ENCODE measurements at places on chromosomes 11 and 22.

DNA sequence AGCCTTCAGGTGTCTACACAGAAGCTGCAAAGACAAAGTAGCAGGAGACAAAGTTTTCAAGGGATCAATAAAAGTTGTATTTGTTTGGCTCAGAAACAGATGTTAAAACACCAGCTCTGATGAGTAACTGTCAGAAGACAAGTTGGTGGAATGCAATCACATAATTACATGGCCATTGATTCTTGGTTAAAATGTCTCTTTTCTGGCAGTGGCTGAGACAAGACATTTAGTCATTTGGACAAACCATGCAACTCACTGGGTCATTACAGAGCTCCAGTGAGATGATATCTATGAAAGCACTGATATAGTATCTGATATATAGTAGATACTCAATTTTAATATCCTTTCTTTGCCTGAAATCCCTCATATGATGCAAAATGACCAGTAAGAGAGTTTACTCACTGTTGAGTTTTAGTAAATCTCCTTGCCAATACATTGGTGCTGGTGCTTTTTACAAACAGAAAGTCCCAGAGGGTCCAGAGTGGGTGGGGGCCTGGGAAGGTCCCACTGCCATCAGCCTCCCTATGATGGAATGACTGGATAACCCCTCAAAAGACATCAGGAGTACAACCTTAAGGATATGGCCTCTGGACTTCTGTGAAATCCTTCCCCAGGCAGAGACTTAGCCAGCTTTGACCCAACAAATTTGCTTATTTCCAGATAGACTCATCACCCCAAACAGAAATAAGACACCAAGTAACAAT is 95.0 kb downstream of the SLC1A2 start:
- DNase-seq, result no peak

GRCh38 chr11:11335043-11335442 is 18.0 kb downstream of the CSNK2A3 start:
- no peak for DNase-seq

DNA sequence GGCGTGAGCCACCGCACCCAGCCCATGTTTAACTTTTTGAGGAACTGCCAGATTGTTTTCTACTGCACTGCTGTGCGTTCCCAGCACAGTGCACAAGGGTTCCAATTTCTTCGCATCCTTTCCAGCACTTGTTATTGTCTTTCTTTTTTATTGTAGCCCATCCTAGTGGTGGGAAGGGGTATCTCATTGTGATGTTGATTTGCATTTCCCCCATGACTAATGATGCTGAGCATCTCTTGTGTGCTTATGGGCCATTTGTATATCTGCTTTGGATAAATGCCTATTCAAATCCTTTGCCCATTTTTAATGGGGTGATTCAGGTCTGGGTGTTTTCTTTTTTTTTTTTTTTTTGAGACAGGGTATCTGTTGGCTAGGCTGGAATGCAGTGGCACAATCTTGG is 36.6 kb upstream of the SYT7 start:
- no peak for DNase-seq

- no peak for DNase-seq
These were observed 54.6 kb downstream of the RPUSD4 start for GRCh38 chr11:126156814-126157213.

- no peak for DNase-seq
These were observed 365.2 kb upstream of the DDI1 start for GRCh38 chr11:103671143-103671651.

GRCh38 chr11:60918939-60919265 is 4.9 kb downstream of the TMEM109 start:
- DNase-seq, result no peak

GRCh38 chr11:72379384-72380131 is 54.8 kb downstream of the CLPB start:
- DNase-seq, result no peak

- DNase-seq, result no peak
These were observed 40.4 kb downstream of the ETS1 start for GRCh38 chr11:128546916-128547315.

GRCh38 chr11:95584180-95584579 is 205.4 kb downstream of the FAM76B start:
- no peak for DNase-seq

GRCh38 chr11:830295-831117 is 2.2 kb upstream of the CD151 start:
- DNase-seq, result peak; percentile 81

DNA sequence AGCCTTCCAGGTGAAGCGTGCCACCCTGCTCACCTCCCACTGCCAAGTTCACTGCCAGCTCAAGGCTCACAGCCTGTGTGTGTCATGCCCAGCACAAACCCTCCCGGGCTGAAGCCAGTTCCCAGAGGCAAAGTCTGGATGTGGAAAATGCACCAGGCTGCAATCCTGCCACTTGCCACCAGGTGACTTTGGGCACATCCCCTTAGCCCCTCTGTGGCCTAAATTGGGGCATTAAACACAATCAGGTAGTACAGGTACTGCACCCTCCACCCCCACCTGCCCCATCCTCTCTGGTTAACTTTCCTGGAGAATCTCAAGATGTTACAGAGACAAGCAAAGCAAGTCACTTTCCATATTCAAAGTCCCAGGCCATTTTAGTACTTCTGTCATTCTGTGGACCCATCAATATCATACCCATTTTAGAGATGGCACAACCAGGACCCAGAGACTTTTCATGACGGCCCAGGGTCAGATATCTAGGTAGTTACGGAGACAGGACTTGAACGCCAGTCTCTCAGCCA is 1.8 kb upstream of the RASD2 start:
- peak; percentile 54 for DNase-seq

GRCh38 chr11:70628855-70629844 is 230.8 kb downstream of the CTTN start:
- DNase-seq, result peak; percentile 39

DNA sequence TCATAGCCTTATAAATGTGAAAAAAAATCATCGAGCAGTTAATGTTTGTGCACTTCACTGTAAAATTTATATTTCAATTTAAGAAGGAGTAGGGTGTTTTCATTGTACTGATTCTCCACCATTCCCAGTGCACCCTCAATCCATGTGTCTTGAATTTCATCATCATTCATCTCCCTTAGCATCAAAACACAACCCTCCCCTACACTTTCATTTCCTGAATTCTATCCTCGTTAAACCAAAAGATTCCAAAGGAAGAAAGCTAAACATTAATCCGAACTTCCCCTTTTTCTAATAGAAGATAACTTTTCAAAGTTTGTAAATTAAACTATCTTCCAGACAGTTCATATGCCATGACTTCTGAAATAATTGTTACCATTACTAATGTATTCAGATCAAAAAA is 34.1 kb upstream of the OR8B8 start:
- DNase-seq, result no peak

DNA sequence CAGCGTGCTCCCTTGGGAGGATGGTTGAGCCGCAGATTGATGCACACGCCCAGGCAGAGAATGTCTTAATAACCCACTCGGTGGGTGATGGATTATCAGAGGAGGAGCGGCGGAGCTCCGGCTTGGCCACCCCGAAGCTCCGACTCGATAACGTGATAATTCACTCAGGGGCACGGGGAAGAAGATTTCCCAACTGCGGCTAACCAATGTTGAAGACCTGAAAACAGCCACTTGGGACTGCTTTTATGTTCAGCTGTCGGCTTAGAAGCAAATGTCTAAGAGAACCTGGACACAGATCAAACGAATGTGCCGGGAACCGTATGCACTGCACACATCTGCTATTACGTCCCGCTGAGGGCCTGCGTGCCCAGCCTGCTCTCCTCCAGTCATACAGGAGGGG is 206.8 kb upstream of the CADM1 start:
- no peak for DNase-seq

Measured in BE2C (cell line).